Activated CD8-positive, alpha-beta T cell treated with anti-CD3 and anti-CD28 coated beads, Interleukin-2, amount 10 ng/mL, durations not matched to agents 7 days and 5 days (primary cell): ENCODE measurements at places on chromosomes 2 and 18.

- DNase-seq, result no peak
- no peak overlapping the region for H3K27ac ChIP-seq
- H3K4me3 ChIP-seq, result no peak overlapping the region
These were observed 38.9 kb downstream of the KLF7 start for GRCh38 chr2:207126724-207127308.

GRCh38 chr2:209387389-209387788, 36.5 kb upstream of the MAP2 start:
- no peak overlapping the region for H3K4me3 ChIP-seq
- no peaks in the 10 kb centered on the region for H3K27me3 ChIP-seq
- H3K36me3 ChIP-seq, result no peaks in the 10 kb centered on the region
- H3K27ac ChIP-seq, result no peak overlapping the region
- no peaks in the 10 kb centered on the region for H3K4me1 ChIP-seq
- DNase-seq, result no peak

DNA sequence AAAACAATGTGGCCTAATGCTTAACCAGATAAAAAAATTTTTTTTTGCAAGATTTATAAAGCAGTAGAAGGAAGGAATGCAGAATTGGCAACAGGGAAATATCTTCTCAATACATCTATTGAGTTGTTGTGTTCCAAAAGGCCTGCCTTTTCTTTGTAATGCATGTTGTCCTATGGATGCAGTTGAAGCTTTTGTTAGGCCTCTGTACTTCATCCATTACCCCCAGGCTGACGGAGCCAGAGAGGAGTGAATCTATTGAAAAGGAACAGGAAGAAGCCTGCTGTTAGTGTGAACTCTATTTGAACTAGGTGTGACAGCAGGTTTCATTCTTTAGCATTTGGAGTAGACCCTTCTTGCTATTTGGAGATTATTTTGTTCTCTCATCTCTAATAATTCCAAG, 56.5 kb downstream of the MTX2 start:
- H3K4me1 ChIP-seq, result no peaks in the 10 kb centered on the region
- no peaks in the 10 kb centered on the region for H3K36me3 ChIP-seq
- no peaks in the 10 kb centered on the region for H3K27me3 ChIP-seq
- H3K4me3 ChIP-seq, result no peak overlapping the region
- H3K27ac ChIP-seq, result no peak overlapping the region

- no peak overlapping the region for H3K27ac ChIP-seq
- H3K4me3 ChIP-seq, result no peak overlapping the region
- no peaks in the 10 kb centered on the region for H3K27me3 ChIP-seq
- no peak for DNase-seq
- peaks cover 3% of the 10 kb centered on the region for H3K4me1 ChIP-seq
- no peaks in the 10 kb centered on the region for H3K36me3 ChIP-seq
These were observed 39.3 kb downstream of the AP1S3 start for GRCh38 chr2:223797811-223798721.

- no peak overlapping the region for H3K27ac ChIP-seq
- no peak overlapping the region for H3K4me3 ChIP-seq
- peaks cover 9% of the 10 kb centered on the region for H3K4me1 ChIP-seq
- DNase-seq, result peak; percentile 81
- H3K36me3 ChIP-seq, result no peaks in the 10 kb centered on the region
These were observed 103.4 kb downstream of the SEPTIN10 start for GRCh38 chr2:109510136-109511028.

DNA sequence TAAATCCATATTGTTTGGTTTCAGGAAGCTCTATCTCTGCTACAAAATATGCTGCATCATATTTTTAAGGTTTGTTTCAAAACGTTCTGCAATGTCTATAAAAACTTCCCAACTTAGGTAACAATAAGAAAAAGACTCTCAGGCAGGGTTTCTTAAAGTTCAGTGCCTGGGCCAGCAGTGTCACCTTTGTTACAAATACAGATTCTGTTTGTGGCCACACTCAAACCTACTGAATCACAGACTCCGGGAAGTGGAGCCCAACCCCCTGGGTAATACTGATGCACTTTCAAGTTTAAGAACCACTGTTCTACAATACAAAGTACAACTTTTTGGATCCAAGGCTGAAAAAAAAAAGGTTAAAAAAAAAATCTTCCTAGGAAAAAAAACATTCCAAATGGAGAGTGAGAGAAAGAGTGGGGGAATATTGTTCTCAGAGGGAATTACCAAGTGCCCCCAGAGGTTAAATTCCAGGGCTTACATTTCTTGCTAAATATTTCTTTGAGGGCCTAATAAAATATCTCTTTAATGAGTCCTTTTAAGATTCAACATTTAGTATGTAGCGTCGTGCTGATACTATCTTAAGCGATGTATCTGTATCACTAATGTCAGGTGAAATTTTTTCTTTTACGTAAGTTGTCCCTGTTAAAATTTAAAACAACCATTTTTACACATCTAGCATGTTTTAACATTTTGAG, 476.7 kb downstream of the TXNL1 start:
- H3K36me3 ChIP-seq, result no peaks in the 10 kb centered on the region
- H3K27me3 ChIP-seq, result no peaks in the 10 kb centered on the region
- no peak overlapping the region for H3K27ac ChIP-seq

GRCh38 chr2:47225061-47225783, 70.1 kb upstream of the STPG4 start:
- no peak for DNase-seq
- peaks cover 4% of the 10 kb centered on the region for H3K4me1 ChIP-seq
- H3K36me3 ChIP-seq, result no peaks in the 10 kb centered on the region
- H3K4me3 ChIP-seq, result no peak overlapping the region

GRCh38 chr2:38427936-38428335, 50.9 kb upstream of the ATL2 start:
- H3K36me3 ChIP-seq, result no peaks in the 10 kb centered on the region
- no peaks in the 10 kb centered on the region for H3K4me1 ChIP-seq
- no peak overlapping the region for H3K4me3 ChIP-seq

GRCh38 chr2:160433466-160434140, 60.0 kb downstream of the RBMS1 start:
- H3K27ac ChIP-seq, result peak overlapping the region; percentile 20
- H3K4me1 ChIP-seq, result peaks cover 49% of the 10 kb centered on the region
- no peak overlapping the region for H3K4me3 ChIP-seq
- no peaks in the 10 kb centered on the region for H3K27me3 ChIP-seq
- DNase-seq, result no peak

- no peak overlapping the region for H3K27ac ChIP-seq
- no peaks in the 10 kb centered on the region for H3K4me1 ChIP-seq
- H3K36me3 ChIP-seq, result no peaks in the 10 kb centered on the region
- no peak overlapping the region for H3K4me3 ChIP-seq
These were observed 83.1 kb downstream of the FAM161A start for GRCh38 chr2:61770746-61771145.

DNA sequence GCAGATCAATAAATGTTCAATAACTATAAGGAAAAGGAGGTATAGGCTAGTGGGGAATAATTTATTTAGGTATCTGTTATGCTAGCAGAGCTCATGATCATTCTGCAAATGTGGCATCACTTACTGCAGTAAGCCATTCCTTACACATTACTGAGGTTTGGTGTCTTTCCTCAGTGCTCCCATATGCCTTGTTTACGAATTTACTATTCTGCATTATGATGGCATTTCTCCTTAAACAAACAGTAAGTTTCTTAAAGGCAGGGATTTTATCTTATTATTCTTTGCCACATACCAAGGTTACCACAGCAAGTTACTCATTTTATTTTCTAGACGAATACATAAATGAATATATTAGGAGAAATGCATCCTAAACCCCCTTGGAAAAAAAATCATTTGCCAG, 88.4 kb downstream of the DSEL start:
- H3K27me3 ChIP-seq, result no peaks in the 10 kb centered on the region
- H3K36me3 ChIP-seq, result no peaks in the 10 kb centered on the region
- no peak for DNase-seq
- no peaks in the 10 kb centered on the region for H3K4me1 ChIP-seq

GRCh38 chr2:47501374-47502200, 98.6 kb downstream of the MSH2 start:
- peak overlapping the region; percentile 92 for H3K27ac ChIP-seq
- DNase-seq, result peak; percentile 36
- H3K4me3 ChIP-seq, result peak overlapping the region; percentile 42
- H3K27me3 ChIP-seq, result no peaks in the 10 kb centered on the region

- DNase-seq, result peak; percentile 44
- peaks cover 3% of the 10 kb centered on the region for H3K36me3 ChIP-seq
- H3K27me3 ChIP-seq, result no peaks in the 10 kb centered on the region
- H3K27ac ChIP-seq, result peak overlapping the region; percentile 78
These were observed 606 bp downstream of the OTOF start for GRCh38 chr2:26477126-26477910.

DNA sequence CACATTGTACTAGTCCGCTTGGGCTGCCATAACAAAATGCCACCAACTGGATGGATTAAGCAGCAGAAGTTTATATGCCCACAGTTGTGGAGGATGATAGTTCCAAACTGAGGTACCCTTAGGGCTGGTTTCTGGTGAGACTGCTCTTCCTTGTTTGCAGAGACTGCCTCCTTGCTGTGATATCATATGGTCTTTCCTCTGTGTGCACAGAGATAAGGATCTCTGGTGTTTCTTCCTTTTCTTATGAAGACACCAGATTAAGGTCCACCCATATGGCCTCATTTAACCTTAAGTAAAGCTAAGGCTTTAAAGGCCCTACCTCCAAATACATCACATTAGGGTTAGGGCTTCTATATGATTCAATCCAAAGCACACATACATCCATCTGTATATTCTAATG, 738.2 kb upstream of the GCFC2 start:
- H3K36me3 ChIP-seq, result no peaks in the 10 kb centered on the region
- H3K4me3 ChIP-seq, result no peak overlapping the region
- no peaks in the 10 kb centered on the region for H3K4me1 ChIP-seq
- no peaks in the 10 kb centered on the region for H3K27me3 ChIP-seq
- H3K27ac ChIP-seq, result no peak overlapping the region

DNA sequence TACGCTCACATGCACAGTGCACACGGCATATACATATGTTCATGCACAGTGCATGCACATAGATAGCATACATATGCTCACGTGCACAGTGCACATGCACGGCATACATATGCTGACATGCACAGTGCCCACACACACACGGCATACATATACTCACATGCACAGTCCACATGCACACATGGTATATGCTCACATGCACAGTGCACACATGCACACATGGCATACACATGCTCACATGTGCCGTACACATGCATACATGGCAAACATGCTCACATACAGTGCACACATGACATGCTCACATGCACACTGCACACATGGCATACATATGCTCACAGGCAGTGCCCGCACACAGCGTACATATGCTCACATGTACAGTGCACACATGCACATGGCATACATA, 97.7 kb upstream of the CTDP1 start:
- no peaks in the 10 kb centered on the region for H3K36me3 ChIP-seq
- peaks cover 7% of the 10 kb centered on the region for H3K4me1 ChIP-seq
- H3K27me3 ChIP-seq, result no peaks in the 10 kb centered on the region
- no peak overlapping the region for H3K27ac ChIP-seq
- H3K4me3 ChIP-seq, result no peak overlapping the region

DNA sequence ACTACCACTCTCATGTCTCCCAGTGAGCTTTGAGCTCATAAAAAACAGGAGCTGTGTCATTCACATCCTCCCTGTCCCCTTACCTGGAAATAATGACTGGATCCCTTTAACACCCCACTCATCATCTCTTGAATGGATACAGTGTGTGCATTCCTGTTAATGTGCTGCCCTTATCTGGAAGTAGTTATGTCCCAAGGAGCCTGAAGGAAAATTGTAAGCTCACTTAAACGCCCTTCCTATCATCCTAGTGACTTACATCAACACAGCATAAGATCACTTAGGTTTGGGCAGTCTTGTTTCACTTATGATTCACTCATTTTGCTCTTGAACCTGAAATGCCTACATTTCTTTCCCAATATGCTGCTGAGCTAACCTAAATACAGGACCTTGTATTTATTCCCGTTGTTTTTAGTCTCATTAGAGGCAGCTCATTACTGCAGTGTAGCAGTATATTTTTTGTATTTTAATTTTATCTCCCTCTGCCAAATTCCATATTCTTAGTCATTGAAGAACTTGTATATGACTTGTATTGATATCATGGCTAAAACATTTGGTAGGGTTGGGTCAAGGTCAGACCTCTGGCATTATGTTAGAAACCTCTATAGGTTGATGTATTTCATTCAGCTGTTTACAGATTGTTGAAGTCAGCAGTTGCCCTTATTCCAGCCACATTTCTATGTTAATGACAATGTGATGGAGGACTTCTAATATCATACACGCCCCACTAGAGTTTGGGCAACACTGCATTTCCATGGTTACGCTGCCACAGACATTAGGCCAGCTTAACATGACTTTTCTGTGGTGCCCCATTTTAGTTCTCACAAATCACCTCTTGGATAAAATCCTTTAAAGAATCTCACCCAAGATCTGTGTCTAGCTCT, 72.9 kb downstream of the PKP4 start:
- H3K4me1 ChIP-seq, result peaks cover 2% of the 10 kb centered on the region
- no peak for DNase-seq
- no peaks in the 10 kb centered on the region for H3K27me3 ChIP-seq
- H3K4me3 ChIP-seq, result no peak overlapping the region

GRCh38 chr2:142478206-142478605, 347.4 kb upstream of the LRP1B start:
- H3K4me1 ChIP-seq, result no peaks in the 10 kb centered on the region
- no peaks in the 10 kb centered on the region for H3K36me3 ChIP-seq
- no peak for DNase-seq
- H3K27me3 ChIP-seq, result no peaks in the 10 kb centered on the region
- no peak overlapping the region for H3K4me3 ChIP-seq
- H3K27ac ChIP-seq, result no peak overlapping the region

GRCh38 chr2:127175751-127176354, 44.2 kb downstream of the CYP27C1 start:
- DNase-seq, result no peak
- no peaks in the 10 kb centered on the region for H3K36me3 ChIP-seq
- H3K4me1 ChIP-seq, result no peaks in the 10 kb centered on the region
- no peak overlapping the region for H3K27ac ChIP-seq
- peaks cover 8% of the 10 kb centered on the region for H3K27me3 ChIP-seq

GRCh38 chr2:98912221-98912851, 23.7 kb downstream of the CRACDL start:
- no peak for DNase-seq
- peaks cover 40% of the 10 kb centered on the region for H3K4me1 ChIP-seq
- peaks cover 59% of the 10 kb centered on the region for H3K27me3 ChIP-seq
- no peak overlapping the region for H3K4me3 ChIP-seq
- H3K27ac ChIP-seq, result no peak overlapping the region

DNA sequence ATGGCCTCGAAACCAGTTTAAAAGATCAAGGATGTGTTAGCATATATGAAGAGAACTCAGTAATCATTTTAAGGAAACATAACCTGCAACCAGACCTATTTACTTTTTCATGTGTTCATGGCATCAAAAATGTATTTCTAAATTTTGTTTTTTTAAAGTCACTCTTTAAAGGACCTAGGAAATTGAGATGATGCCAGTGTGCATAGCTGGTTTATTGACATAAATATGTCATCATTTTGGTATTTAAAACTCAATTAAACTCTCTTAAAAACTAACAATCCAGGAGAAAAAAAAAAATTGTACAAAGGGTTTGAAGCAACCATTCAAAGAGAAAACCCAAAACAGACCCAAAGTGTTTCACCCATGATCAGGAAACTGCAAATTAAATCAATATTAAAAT, 198.9 kb upstream of the RND3 start:
- DNase-seq, result no peak
- no peaks in the 10 kb centered on the region for H3K36me3 ChIP-seq
- no peak overlapping the region for H3K4me3 ChIP-seq
- H3K27ac ChIP-seq, result no peak overlapping the region

GRCh38 chr2:233013027-233013461, at the start of gene NGEF:
Gene NGEF (minus strand): TSS chr2:233013256. CDS start chr2:232974890, 38,366 bp downstream.
- H3K27ac ChIP-seq, result no peak within 1 kb of the TSS
- H3K4me1 ChIP-seq, result no peaks in the 10 kb centered on the region
- DNase-seq, result no peak
- H3K4me3 ChIP-seq, result no peak within 1 kb of the TSS
- H3K36me3 ChIP-seq, result no peaks in the 10 kb centered on the region

GRCh38 chr2:218882461-218882816, 1.8 kb downstream of the WNT10A start:
- no peak for DNase-seq
- H3K36me3 ChIP-seq, result no peaks in the 10 kb centered on the region
- peaks cover 59% of the 10 kb centered on the region for H3K27me3 ChIP-seq
- no peak overlapping the region for H3K4me3 ChIP-seq
